Cerebellum (tissue), 4 donors: ENCODE measurements at places on chromosomes 12 and 14. TPM values are rescaled to one million over a fixed set of nuclear protein-coding genes. Genes with fewer than 3 reads are reported as not detected.
A peak's percentile ranks its signal among the peaks of the same experiment; 100 is the strongest.

GRCh38 chr12:5442251-5443006 lies 10.5 kb downstream of the NTF3 start:
- peak; percentile 78 for DNase-seq

RNASE2 gene
- total RNA-seq: not detected

GRCh38 chr12:31590642-31591379 lies at the start of gene DENND5B:
DENND5B (minus strand) TSS chr12:31591136; CDS start chr12:31590832, 304 bp downstream.
- DNase-seq: peak; percentile 89

DNA sequence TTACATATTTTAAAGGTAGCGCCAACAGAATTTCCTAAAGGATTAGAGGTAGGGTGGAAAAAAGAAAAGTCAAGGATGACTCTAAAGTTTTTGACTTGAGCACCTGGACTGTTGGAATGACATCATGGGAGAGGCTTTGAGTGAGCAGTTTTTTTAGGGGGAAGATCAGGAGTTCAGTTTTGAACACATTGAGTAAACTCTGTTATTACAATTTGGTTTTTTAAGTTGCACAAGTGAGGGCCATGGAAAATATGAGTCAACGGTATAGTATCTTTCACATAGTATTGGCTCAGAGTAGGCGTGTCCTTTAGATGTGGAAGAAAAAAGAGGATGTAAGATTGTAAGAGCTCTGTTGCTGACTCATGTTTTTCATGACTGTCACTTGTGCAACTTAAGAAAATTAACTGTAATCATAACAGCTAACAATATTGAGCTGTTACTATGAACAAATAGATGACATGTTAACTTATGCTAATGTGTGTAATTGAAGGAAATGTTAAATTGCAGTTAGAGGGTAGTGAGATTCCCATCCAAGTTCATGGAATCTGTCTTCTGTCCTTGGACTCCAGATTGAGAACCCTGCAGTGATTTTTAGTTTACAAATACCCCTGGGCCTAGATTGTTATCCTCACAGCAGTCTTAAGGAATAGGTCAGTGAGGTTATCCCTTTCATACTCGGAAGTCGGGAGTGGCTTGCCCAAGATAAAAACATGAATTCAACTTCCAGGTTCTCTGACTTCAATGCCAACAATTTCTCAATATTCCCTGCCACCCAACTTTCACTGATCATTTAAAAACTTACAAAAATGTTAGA lies 48.2 kb upstream of the ATP2B1 start:
- no peak for DNase-seq

ERP27 gene
- total RNA-seq: not detected

KRT7 gene
- total RNA-seq: not detected

GRCh38 chr12:122964439-122965257 lies 1.6 kb downstream of the ABCB9 start:
- no peak for DNase-seq

DNA sequence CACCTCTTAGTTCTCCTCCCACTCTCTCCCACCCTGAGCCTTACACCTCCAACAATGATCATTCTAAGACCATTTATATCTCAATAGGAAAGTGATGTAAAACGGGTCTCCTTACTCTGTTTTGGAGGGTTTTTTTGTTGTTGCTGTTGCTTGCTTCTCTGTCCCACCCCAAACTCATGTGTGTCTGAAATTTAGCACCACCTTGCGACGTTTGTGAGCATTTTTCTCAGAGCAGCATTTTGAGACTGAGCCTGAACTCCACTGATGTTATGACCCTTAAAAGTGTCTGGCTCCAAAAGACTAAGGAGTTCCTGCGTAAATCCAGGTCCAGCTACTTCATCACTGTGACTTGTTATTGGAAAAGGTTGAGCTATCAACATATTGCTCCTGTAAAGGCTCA lies 155.0 kb downstream of the DAD1 start:
- no peak for DNase-seq

BCL2L14 gene
- total RNA-seq: not detected

GZMH gene
- not detected for total RNA-seq

- DNase-seq: no peak
Observed at GRCh38 chr12:27048822-27049752, 26.7 kb downstream of the MED21 start.

CELA1 gene
- not detected for total RNA-seq

ACTR6 gene
- total RNA-seq: 30.1 TPM

NPFF gene
- not detected for total RNA-seq

GRCh38 chr14:92959761-92960680 lies 37.1 kb downstream of the CHGA start:
- no peak for DNase-seq

KDM2B gene
- 48.4 TPM for total RNA-seq

RTL1 gene
- under 0.01 TPM for total RNA-seq

FAM90A1 gene
- 0.09 TPM for total RNA-seq

SIX1 gene
- total RNA-seq: 0.36 TPM

COX8C gene
- not detected for total RNA-seq

KIF26A gene
- total RNA-seq: 4.5 TPM

GRCh38 chr12:122874081-122874480 lies 21.8 kb downstream of the VPS37B start:
- no peak for DNase-seq

GRCh38 chr14:63286071-63286470 lies 32.7 kb downstream of the GPHB5 start:
- no peak for DNase-seq

DNA sequence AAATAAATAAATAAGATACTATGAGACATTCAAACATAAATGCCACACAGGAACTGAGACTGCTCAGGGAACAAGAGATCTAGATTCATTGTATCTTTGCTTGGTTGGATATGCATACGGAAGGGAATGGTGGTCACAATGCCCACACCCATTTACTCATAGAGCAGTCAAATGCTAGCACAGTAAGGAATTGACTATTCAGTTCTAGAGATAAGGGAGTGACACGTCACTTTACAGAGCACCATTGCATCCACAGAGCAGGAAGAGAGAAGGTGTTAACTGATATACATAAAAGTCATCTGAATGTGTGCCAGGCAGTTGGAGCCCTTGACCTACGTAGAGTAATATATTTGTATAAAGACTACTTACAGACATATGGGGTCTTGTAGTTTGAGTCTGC lies 530.0 kb upstream of the NOVA1 start:
- DNase-seq: no peak

- DNase-seq: no peak
Observed at GRCh38 chr14:57869617-57870016, 3.7 kb upstream of the SLC35F4 start.

DNA sequence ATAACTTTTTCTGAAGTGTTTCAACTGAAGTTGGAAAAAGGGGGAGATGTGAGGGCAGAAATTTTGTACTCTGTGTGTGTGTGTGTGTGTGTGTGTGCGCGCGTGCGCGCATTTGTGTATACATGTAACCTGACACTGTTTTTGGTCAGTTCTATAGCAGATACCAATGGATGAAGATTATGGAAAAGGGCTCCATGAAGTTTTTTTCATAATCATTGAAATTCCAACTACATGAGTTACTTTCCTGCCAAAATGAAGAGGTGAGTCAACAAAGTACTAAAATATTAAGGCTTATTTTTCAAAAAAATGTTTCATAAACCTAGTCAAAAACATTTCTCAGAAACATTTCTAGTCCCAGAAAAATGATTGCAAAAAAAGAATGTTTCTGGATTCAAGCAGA lies 25.7 kb upstream of the CERS5 start:
- DNase-seq: no peak

RD3L gene
- not detected for total RNA-seq

DNA sequence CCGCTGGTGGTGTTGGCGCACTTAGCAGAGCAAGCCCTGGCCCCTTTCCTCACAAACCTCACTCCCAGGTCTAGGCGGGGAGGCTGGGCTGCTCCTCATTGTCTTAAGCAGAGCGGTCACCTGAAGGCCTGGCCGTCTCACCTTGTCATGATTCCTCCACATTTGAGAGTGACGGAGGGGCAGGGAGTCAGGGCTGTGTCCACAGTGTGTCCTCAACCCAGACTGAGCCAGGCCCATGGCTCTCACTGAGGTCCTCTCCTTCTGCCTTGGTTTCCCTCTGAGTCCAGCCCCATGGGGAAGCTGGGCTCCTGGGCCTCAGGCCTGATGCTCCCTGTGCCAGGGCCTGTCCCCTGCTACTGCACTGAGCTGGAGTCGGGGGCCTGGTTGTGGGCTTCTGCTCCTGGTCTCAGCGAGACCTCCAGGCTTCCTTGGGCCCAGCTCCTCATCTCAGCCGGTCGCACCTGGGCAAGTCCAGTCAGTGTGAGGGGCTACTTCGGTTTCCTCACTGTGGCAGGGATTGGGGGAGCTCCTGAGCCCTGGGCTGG lies 44.9 kb downstream of the KRT80 start:
- DNase-seq: no peak

- DNase-seq: no peak
Observed at GRCh38 chr12:121712190-121712460, 427 bp upstream of the TMEM120B start.

GRCh38 chr12:71848212-71848611 lies 8.7 kb downstream of the TBC1D15 start:
- no peak for DNase-seq

- DNase-seq: no peak
Observed at GRCh38 chr12:108310489-108310888, 28.6 kb downstream of the CMKLR1 start.

- DNase-seq: peak; percentile 32
Observed at GRCh38 chr12:115752913-115753726, 524.4 kb downstream of the MED13L start.
